ENCODE measurements at places on chromosomes 6 and 20.

DNA sequence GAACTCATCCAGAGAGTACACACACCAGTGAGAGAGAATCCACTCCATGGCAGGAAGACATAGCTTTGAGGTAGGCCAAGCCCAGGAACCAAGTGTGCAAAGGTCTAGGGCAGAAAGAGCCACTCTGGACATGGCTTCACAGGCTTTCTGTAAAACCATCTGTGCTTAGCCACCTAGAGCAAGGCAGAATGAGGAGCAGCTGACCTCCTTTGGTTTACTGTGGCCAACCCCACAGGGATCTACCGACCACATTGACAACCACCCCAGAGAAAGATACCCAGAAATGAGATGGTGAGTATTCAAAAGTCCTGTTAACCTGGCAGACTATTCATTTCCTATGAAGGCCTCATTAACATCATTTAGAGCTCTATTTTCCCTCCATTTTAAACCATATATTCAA lies 10.5 kb downstream of the ZHX3 start:
- H3K27me3 ChIP-seq = no peaks in the 10 kb centered on the region
- H3K27ac ChIP-seq = no peak overlapping the region
- no peak for DNase-seq

GRCh38 chr20:50330504-50331313 lies 140.1 kb downstream of the CEBPB start:
- DNase-seq = no peak
- peaks cover 46% of the 10 kb centered on the region for H3K4me1 ChIP-seq
- H3K4me3 ChIP-seq = no peak overlapping the region

DNA sequence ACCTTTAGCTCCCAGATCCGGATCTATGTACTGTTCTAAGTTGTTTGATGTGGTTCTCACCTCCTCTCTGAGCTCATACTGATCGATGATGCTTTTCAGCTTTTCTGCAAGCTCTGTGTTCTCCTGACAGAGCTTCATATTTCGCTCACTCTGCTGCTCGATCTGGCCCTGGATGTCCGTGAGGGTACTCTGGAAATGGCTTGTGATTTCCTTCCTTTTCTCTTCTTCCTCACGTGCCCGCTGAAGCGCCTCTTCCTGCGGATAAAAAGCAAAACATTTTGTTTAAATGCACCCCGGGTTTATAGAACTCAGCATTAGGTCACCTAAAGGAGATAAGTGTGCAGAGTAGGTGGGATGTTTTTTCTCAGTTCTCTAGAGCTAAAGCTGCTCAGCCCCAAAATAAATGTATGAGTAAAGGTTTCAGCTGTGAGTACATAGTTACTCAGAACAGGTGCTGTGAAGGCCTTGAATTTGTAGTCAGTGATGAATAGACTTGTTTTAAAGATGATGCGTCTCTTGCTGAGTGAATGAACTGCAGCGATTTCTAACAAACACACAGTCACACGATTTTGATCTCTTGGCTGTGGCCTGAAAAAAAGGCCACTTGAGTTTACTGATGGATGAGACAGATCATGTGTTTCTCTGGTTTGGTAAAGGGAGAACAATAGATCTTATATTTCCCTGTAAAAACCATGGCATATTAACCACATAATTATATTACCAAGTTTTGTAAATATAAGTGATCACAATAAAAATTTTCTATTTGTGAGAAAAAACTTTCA lies 29.1 kb downstream of the TXLNB start:
- DNase-seq = no peak
- H3K27me3 ChIP-seq = no peaks in the 10 kb centered on the region
- no peak overlapping the region for H3K27ac ChIP-seq
- no peaks in the 10 kb centered on the region for H3K36me3 ChIP-seq
- H3K4me1 ChIP-seq = peaks cover 7% of the 10 kb centered on the region

GRCh38 chr6:46440141-46440540 lies 51.1 kb downstream of the RCAN2 start:
- DNase-seq = no peak
- H3K4me3 ChIP-seq = no peak overlapping the region
- H3K27me3 ChIP-seq = no peaks in the 10 kb centered on the region

- H3K4me1 ChIP-seq = peaks cover 26% of the 10 kb centered on the region
- H3K36me3 ChIP-seq = peaks cover 2% of the 10 kb centered on the region
- H3K4me3 ChIP-seq = peak overlapping the region; percentile 96
- H3K27ac ChIP-seq = no peak overlapping the region
Observed at GRCh38 chr6:36547646-36548400, 544 bp upstream of the STK38 start.

DNA sequence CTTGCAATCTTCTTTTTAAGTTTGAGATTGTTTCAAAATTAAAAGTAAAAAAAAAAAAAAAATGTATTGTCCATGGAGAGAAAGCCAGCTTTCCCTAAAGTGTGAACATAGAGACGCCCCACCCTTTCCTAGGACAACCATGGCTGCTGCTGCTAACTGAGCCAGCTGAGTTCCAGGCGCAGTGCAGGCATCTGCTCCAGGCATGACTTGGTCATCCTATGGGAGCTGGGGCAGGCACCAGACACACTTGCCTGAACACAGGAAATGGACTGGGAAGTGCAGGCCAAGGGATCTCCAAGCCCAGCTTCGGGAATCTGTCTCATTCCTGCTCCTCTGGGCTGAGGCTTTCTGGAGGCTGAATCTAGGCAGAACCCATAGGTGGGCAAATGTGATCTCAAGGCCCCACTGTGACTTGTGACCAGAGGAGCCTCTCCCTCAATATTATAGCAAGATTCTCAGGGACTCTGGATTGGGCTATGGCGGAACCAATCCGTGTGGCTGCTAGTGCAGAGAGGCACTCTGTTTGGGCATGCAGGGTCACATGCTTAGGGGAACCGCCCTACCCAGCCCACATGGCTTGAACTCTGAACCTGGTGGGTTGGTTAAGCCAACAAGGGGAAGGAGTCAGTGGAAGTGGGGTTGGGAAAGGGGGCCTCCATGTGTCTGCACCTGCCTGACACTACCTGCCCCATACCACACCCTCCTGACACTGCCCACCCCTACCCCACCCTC lies 138.2 kb upstream of the CST7 start:
- no peak for DNase-seq
- no peaks in the 10 kb centered on the region for H3K4me1 ChIP-seq
- H3K4me3 ChIP-seq = no peak overlapping the region
- H3K27ac ChIP-seq = no peak overlapping the region
- H3K27me3 ChIP-seq = no peaks in the 10 kb centered on the region
- H3K36me3 ChIP-seq = no peaks in the 10 kb centered on the region

DNA sequence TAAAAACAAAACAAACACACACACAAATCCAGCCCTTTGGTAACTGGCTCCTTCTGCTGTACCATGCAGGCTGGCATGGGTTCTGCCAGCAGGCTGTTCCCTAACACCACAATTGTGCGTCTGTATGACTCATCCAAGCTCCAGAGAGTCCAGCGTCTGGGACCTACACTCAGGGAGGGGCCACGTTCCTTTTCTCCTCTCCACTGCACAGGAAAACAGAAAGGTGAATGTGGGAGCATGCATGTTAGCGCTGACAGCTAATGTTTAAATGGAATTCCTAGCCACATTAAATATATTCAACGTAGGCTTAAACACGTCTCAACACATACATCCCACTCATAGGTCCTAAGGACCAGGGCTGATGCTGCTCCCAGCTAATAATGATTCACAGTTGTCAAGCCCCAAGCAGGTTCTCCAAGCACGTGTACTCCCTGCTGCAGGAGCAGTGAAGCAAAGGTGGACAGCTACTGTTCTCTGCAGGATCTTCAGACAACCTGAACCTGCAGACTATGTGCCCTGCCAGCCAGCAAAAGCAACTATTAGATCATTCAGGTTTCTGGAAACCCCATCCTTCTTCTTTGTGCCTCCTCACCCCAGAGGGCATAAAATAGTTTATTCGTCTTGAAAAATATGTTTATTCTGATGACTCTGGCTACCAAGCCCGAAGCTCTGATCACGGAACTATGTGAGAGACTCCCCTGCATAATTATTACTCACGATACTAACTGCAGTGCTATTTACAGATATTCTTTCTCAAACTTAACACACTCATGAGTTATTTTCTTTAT lies 20.9 kb downstream of the MAP1LC3A start:
- H3K27me3 ChIP-seq = no peaks in the 10 kb centered on the region
- DNase-seq = no peak
- H3K4me1 ChIP-seq = peaks cover 12% of the 10 kb centered on the region
- H3K27ac ChIP-seq = peak overlapping the region; percentile 33
- no peak overlapping the region for H3K4me3 ChIP-seq

GRCh38 chr6:42140756-42141602 lies 1.4 kb downstream of the C6orf132 start:
- peaks cover 62% of the 10 kb centered on the region for H3K27me3 ChIP-seq
- H3K4me1 ChIP-seq = peaks cover 22% of the 10 kb centered on the region
- no peak overlapping the region for H3K27ac ChIP-seq
- no peaks in the 10 kb centered on the region for H3K36me3 ChIP-seq
- H3K4me3 ChIP-seq = peak overlapping the region; percentile 57

GRCh38 chr20:44707018-44707579 lies 8.1 kb upstream of the CCN5 start:
- peaks cover 2% of the 10 kb centered on the region for H3K27me3 ChIP-seq
- H3K27ac ChIP-seq = no peak overlapping the region
- DNase-seq = no peak
- no peaks in the 10 kb centered on the region for H3K36me3 ChIP-seq
- no peaks in the 10 kb centered on the region for H3K4me1 ChIP-seq

DNA sequence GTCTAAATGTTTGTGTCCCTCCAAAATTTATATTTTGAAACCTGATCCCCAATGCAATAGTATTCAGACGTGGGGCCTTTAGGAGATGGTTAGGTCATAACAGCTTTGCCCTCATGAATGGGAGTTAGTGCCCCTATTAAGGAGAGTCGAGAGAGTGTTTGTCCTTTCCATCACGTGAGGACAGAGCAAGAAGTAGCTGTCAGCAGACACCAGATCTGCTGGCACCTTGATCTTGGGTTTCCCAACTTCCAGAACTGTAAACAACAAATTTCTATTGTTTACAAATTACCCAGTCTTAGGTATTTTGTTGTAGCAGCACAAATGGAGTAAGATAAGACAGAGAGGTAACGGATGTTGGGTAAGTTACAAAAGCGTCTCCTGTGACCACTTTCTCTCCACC lies 46.6 kb downstream of the FAM50B start:
- no peak for DNase-seq
- no peaks in the 10 kb centered on the region for H3K27me3 ChIP-seq
- H3K4me3 ChIP-seq = no peak overlapping the region
- H3K27ac ChIP-seq = no peak overlapping the region
- no peaks in the 10 kb centered on the region for H3K4me1 ChIP-seq

DNA sequence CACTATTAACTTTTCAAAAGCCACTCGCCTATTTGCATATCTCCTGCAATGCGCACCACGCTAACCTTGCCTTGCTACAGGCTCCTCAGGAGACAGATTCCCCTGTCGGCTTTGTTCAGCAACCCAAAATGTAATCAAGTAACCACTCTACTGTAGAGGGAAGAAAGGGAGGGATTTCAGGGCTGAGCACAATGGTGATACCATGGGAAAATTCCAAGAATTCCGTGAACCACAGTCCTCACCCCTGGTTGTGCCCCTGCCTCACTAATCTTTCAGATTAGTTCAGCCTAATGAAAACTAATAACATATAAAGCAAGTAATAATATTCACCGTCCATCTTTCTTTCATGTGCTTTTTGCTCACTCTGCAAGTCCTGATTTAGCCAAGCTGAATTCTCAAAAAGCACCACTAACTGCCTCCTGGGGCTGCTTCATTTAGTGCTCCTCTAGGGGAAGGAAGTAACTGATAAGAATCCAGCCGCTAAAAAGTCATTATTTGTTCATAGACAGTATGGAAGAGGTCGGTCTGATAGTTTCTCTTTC lies 6.6 kb downstream of the CITED2 start:
- no peak overlapping the region for H3K27ac ChIP-seq
- DNase-seq = no peak
- peaks cover 56% of the 10 kb centered on the region for H3K4me1 ChIP-seq
- peak overlapping the region; percentile 8 for H3K4me3 ChIP-seq
- H3K27me3 ChIP-seq = no peaks in the 10 kb centered on the region

GRCh38 chr20:43938932-43939761 lies 24.5 kb downstream of the TOX2 start:
- no peaks in the 10 kb centered on the region for H3K36me3 ChIP-seq
- no peak overlapping the region for H3K4me3 ChIP-seq
- no peaks in the 10 kb centered on the region for H3K27me3 ChIP-seq
- H3K4me1 ChIP-seq = no peaks in the 10 kb centered on the region
- no peak overlapping the region for H3K27ac ChIP-seq

DNA sequence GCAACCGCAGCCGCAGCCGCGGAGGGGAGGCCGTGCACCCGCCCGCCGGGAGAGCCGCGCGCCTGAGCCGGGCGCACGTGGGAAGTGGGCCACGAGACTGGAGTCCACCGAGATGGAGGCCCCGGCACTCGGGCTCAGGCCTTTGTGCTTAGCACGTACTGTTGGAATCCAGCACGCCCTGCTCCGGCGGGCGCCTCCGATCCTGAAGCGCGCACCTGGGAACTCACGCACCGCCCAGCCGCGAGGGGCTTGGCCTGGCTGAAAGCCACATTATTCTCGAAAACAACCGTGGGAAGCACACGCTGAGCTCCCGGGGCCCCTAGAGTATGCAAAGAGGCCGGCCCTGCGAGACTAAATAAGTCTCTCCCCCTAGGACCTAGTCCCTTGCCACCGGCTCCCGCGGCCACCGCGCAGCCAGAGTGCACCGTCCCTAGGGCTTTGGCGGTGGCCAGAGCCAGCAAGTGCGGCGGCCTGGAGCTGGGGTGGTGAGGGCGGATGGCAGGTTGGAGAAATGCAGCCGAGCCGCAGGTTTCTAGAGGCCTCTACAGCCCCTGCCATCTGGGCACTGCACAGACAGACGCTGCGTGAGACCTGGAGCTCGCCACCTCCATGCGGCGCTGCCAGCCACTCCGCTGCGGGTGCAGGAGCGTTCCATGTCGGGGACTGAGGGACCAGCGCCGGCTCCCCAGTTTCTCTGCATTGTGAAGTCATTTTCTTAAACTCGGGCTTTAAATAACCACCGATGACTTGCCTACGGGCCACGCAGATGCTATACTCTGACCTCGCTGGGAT lies 42.0 kb upstream of the LY86 start:
- H3K27ac ChIP-seq = no peak overlapping the region
- DNase-seq = peak; percentile 31
- H3K36me3 ChIP-seq = peaks cover 2% of the 10 kb centered on the region
- H3K27me3 ChIP-seq = peaks cover 63% of the 10 kb centered on the region
- H3K4me1 ChIP-seq = peaks cover 5% of the 10 kb centered on the region
- peak overlapping the region; percentile 84 for H3K4me3 ChIP-seq

DNA sequence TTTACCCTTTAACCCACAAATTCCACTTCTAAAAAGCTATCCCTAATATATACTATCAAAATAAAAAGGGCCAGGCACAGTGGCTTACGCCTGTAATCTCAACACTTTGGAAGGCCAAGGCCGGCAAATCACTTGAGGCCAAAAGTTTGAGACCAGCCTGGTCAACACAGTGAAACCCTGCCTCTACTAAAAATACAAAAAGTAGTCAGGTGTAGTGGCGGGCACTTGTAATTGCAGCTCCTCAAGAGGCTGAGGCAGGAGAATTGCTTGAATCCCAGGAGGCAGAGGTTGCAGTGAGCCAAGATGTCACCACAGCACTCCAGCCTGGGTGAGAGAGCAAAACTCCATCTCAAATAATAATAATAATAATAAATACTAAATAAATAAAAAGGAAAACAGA lies 82.5 kb downstream of the TRIM27 start:
- H3K4me3 ChIP-seq = no peak overlapping the region
- no peak for DNase-seq
- H3K36me3 ChIP-seq = peaks cover 4% of the 10 kb centered on the region
- H3K27ac ChIP-seq = no peak overlapping the region
- H3K27me3 ChIP-seq = peaks cover 84% of the 10 kb centered on the region

GRCh38 chr6:149483334-149483725 lies 1.5 kb downstream of the ZC3H12D start:
- no peaks in the 10 kb centered on the region for H3K36me3 ChIP-seq
- no peak for DNase-seq
- H3K27ac ChIP-seq = no peak overlapping the region
- peaks cover 10% of the 10 kb centered on the region for H3K4me1 ChIP-seq
- no peaks in the 10 kb centered on the region for H3K27me3 ChIP-seq
